NCI-H1105 treated with DMSO at 0.1 percent for 48 hours (cell line): ENCODE measurements at places on chromosomes 1 and 21.
A peak's percentile ranks its signal among the peaks of the same experiment; 100 is the strongest.

- no peak for DNase-seq
Measured at GRCh38 chr21:44898011-44898488, 22.6 kb downstream of the ITGB2 start.

DNA sequence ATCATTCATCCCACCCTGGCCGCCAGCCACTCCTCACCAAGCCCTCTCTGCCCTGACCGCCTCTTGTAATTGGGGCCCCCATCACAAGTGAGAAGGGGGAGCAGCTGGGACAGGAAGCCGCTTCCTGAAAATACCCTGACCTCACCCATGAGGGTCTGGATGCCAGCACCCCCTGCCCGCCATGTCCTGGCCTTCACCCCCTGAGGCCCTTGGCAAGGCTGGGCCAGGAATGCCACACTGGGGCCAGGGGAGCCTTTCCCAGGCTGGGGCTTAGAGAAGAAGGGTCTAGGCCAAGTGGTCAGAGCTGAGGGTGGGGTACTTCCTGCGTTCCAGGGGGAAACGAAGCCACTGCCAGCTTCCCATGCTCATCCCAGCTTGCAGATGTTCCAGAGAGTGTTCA is 60.5 kb downstream of the TAS1R2 start:
- no peak for DNase-seq

DNA sequence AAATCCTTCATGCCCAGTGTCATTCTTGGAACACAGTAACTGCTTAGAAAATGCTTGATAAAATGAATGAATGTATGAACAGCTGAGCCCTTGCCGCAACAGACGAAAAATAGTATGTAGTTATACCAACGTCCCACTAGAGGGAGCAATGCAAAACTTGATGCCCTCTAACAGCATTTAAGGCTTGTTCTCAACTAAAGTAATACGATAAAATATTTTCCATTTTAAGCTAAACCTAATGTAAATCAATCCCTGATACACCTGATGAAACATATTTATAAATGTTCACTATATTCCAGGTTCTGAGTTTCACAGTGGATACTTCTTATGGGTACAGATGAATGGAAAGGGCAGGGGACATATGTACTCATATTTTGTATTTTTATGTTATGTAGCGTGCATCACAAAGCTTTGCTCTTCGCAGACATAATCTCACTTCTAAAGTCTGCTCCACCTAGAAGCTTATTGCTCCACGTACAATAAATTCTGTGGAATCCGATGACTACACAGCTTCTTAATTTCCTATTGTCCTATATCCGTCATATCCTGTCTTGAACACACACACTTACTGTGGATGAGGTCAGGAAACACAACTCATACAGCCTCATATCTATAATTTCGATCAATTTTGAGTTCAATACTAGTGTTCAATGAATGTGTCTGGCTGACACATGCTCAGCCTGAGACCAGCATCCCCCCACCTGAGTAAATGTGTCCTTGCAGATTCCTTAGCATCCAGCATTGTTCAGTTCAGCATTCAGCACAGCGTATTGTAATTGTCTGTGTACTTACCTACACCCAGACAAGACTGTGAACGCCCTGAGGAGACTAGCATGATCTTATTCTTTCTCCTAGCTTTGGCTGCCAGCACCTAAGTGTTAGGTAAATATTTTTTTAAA is 4.4 kb upstream of the UTP25 start:
- peak; percentile 56 for DNase-seq

- no peak for DNase-seq
Measured at GRCh38 chr1:110541906-110542395, 23.0 kb upstream of the KCNA10 start.

GRCh38 chr1:6486433-6487011 is 4.9 kb downstream of the PLEKHG5 start:
- peak; percentile 81 for DNase-seq

GRCh38 chr1:151701515-151701914 is 15.1 kb downstream of the CELF3 start:
- no peak for DNase-seq

DNA sequence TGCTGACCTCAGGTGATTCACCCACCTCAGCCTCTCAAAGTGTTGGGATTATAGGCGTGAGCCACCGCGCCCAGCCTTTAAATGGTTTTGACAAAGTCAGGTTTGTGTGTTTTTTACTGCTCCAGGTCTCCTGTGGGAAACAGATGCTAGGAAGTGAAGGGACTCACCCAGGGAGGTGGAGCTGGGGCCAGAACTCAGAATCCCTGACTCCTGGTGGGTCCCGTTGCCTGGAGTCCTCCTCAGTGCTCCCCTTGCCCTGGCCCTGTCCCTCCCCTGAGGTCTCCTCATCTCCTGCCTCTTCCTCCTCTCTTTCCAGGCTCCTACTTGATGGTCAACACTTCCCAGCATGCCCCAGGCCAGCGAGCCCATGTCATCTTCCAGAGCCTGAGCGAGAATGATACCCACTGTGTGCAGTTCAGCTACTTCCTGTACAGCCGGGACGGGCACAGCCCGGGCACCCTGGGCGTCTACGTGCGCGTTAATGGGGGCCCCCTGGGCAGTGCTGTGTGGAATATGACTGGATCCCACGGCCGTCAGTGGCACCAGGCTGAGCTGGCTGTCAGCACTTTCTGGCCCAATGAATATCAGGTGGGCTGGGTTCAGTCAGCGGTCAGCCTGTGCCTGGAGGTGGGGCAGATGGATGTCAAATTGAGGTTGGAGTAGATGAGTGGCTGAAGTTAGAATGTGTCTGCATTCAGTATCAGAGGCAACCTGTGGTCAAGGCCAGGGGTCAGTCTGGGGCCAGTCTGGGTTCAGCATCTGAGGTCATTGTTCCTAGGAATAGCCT is 22.1 kb downstream of the PTPRU start:
- DNase-seq, result no peak

- no peak for DNase-seq
Measured at GRCh38 chr1:64073705-64074104, 129.7 kb upstream of the UBE2U start.

GRCh38 chr1:189821833-189822232 is 655.8 kb downstream of the BRINP3 start:
- no peak for DNase-seq

DNA sequence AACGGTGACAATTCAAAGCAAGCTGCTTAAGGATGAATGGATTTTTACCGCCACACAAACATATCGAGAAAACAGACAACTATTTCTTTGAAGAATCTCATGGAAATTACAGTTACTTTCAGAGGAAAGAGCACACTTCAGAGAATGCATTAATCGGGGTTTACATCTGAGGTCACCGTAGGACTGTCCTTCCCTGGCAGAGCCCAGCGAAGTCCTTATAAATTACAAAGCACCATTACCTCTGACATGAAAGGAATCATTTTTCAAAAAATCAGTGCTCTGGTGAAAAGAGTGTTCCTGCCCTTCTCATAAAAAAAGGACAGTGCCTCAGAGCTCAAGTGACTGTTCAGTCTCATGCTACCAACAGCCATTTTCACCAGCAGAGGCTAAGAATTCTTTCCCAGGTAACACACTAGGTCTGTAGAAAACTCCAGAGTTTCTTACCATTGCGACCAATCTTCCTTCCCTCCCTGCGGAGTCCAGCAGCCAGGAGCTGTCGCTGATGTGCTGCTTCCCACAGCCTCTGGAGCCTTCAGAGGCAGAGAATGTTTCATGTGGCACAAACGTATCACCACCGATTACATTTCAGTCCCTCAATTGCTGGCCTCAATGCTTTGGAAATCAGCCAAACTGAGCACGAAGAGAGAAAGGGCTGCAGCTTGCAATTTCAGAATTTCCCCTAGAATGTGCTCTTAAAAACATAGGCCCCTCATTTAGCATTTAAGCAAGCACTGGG is 75.4 kb downstream of the PLD5 start:
- DNase-seq, result peak; percentile 64

DNA sequence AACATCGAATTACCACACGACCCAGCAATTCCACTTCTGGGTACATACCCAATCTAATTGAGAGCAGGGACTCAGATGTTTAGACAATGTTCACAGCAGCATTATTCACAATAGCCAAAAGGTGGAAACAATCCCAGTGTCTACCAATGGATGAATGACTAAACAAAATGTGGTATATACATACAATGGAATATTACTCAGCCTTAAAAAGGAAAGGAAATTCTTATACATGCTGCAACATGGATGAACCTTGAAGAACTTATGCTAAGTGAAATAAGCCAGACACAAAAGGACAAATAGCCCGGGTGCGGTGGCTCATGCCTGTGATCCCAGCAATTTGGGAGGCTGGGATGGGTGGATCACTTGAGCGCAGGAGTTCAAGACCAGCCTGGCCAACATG is 6.9 kb downstream of the KDF1 start:
- no peak for DNase-seq

- DNase-seq, result no peak
Measured at GRCh38 chr1:25737130-25737529, 62.9 kb upstream of the SELENON start.

- no peak for DNase-seq
Measured at GRCh38 chr1:21647431-21648351, 21.5 kb downstream of the RAP1GAP start.

GRCh38 chr1:77538956-77539518 is 143.4 kb downstream of the ZZZ3 start:
- DNase-seq, result no peak

GRCh38 chr1:207823880-207824566 is 72.2 kb downstream of the CD46 start:
- no peak for DNase-seq

GRCh38 chr21:46145840-46146691 is 9.3 kb downstream of the FTCD start:
- DNase-seq, result no peak

- no peak for DNase-seq
Measured at GRCh38 chr1:203101813-203102634, 16.2 kb upstream of the MYOG start.

DNA sequence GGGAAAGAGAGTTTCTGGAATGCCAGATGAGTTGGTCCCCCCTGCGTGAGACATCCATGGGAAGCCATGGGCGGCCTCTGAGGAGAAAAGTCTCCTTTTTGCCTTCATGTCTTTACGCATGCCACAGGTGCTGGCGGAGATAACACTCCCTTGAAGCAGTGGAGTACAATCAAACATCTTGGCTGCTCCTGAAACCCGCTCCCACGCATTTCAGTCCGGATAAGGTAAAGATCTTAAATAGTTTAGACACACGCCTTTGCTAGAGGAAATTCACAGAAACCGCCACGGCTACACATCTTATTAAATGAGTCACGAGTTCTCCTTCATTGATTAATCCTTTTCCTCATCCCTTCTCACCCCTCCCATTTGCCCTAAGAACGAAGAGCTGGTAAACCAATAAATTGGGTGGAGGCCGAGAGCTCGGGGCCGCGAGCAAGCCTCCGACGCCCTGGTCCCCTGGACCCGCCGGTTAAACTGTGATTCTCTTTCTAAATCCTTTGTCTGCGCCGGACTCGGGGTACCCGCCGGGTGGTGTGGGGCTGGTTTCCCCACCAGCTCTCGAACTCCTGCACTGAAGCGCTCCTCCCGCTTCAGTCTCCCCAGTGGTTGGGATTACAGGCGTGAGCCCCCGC is 6.6 kb upstream of the ZNF669 start:
- no peak for DNase-seq

- DNase-seq, result peak; percentile 79
Measured at GRCh38 chr1:183218027-183218618, 32.1 kb downstream of the LAMC2 start.

DNA sequence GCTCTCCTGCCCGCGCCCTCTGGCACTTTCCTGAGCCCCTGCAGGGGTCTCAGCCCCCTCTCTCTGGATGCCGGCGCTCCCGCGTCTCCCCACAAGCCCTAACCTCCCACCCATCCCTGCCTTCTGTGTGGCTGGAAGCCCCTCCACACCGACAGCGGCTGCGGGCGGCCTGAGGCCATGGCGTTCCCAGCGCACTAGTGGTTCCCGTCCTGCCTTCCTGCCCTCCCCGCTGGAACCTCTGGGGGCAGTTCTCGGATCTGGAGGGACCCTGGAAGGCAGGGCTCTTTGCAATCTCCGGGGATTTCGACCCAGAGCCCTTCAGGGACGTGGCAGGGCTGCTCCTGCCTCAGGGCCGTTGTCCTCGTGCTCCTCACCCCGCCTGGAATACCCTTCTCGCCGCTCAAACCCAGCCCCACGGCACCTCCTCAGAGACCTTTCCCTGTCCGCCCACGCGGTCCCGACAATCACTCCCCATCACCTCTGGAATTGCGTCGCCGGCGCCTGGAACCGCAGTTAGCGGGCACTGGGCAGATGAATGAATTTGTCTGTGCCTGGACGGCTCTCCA is 493 bp upstream of the ESPN start:
- no peak for DNase-seq

DNA sequence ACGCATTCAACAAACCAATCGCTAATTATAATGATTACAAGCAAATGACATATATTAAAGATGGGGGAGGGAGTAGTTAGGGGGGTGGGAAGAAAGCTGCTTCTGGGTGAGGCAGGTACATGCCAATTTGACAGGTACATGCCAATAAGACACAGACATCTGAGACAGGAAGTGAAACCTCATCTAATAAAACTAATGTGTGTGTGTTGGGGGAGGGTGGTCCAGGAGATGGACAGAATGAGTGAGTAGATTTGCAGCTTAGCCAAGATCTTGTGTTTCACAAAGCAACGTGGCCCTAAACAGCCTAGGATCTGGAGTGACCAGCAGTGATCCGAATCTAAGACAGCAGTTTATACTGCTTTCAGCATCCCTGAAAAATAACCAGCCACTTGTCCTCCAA is 10.8 kb downstream of the CFAP45 start:
- no peak for DNase-seq

DNA sequence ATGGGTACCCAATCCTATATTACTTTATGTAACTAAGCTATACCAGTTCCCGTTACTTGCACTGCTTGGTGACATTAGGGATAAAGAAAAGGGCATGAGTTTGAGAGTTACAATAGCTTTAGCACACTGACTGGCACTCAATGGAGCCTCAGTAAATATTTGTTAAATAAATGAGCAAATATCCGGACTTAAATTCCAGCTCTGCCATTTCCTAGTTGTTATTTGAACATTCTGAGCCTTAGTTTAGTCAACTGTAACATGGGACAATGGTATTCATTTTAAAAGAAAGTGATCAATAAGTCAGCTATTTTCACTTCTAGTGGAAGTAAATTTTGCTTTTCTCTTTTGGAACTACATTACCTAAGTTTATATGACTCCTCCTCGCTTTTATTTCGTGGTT is 198.7 kb downstream of the ZC3H11B start:
- no peak for DNase-seq

DNA sequence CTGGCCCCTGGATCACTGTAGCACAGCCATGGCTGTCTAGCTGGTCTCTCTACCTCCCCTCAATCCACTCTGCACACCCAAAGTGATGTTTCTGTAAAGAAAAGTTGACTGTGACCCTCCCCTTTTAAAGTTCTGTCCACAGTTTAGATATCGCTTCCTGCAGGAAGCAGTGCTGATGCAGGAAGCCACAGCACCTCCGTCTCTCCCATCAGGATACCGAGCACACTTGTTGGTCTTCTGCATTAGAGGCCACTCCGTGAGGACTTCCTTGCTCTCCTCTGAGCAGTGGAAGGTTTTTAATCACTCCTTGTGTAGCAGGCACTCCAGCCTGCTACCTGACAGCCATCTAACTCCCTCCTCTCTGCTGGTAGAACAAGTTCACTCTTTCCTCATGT is 69.5 kb downstream of the GADD45A start:
- no peak for DNase-seq

DNA sequence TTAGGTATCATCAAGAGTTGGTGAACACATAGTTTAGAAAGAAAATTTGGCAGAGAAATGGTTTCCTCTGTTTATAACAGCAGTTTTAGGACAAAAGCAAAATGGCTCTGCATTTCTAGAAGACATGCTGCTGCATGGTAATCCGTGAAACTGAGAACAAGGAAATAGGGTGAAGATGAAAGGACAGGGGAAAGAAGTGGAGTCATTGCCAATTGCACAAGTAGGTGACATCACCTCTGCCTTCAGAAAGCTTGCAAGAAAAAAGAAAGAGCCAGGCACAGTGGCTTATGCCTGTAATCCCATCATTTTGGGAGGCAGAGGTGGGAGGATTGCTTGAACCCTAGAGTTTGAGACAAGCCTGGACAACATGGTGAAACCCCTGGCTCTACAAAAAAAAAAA is 217.6 kb downstream of the LMX1A start:
- DNase-seq, result no peak
